ENCODE measurements at places on chromosomes 1 and 21.

- DNase-seq, result no peak
Measured at GRCh38 chr1:18148461-18148860, 40.9 kb downstream of the IGSF21 start.

DNA sequence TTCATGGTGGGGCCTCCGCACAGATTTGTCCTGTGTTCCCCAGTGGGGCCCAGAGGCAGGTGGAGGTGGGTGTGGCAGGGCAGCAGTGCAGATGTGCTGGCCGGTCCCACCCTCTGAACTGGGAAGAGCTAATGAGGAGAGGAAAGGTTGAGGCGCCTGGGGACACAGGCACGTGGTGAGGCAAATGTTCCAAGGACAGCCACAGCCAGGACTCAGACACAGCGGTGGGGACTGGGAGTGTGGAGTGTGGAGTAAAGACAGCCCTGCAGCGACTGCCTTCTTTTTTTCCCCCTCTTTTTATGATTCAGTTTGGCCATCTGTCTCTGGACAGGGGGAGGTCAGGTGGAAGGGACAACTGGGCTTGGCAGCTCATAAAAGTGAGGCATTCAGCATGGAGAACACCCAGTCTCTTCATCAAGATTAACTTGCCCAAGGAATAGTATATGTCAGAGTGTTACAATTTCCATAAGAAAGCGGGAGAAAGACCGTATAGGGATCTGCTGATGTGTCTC lies 104.2 kb upstream of the GCLM start:
- DNase-seq, result no peak

GRCh38 chr1:84997667-84998600 lies 1.0 kb upstream of the MCOLN2 start:
- DNase-seq, result no peak

GRCh38 chr1:7781923-7782495 lies 2.1 kb upstream of the PER3 start:
- no peak for DNase-seq

DNA sequence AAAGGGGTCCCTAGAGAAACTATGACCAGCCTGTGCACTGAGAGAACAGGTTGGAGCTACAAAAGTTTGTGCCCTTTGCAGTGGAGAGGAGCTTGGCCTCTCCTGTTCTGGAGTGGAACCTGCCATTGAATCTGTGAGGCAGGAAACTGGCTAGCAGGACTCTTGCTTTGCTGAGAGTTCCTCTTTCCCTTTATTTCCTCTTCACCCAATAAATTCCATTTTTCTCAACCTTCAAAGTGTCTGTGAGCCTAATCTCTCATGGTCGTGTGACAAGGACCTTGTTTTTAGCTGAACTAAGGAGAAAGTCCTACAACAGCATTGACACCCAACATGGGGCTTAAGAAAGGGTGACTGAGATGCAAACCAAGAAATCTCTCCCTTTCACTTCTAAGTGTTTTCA lies 42.7 kb upstream of the FASLG start:
- DNase-seq, result no peak

DNA sequence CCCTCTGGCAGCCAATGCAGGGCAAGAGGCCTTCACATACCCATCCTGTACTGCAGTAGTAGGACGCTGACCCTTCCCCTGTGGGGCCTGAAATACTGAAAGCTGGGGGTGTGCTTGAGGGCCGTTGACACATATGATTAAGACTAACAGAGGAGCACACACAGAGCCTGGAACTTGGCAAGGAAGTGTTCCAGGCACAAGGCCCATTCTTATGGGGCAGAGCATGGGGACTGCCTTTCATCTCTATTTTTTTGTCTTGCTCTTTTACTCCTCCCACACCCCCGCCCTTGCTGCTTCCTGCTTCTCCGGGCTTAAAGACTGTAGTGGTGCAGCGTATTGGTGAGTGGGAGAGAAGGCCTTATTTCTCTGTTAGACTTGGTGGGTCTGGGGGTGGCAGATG lies 137.4 kb downstream of the BACH1 start:
- DNase-seq, result no peak

DNA sequence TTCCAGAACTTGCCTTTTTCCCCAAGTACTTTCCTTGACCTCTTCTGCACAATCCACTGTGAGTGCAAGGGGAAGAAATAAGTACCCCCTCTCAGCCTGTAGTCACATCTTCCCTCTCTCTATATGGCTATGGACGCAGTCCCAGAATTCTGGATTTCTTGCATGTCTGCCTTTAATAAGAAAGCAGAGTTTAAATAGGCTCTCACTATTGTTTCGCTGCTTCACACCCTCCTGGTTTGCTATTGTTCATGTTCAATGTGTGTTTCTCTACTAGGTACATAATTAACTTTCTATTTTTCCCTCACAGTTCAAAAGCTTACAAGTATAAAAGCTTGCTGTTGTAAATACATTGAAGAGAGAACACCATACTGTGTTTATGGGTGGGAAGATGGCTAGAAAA lies 181.5 kb upstream of the C1orf105 start:
- no peak for DNase-seq

DNA sequence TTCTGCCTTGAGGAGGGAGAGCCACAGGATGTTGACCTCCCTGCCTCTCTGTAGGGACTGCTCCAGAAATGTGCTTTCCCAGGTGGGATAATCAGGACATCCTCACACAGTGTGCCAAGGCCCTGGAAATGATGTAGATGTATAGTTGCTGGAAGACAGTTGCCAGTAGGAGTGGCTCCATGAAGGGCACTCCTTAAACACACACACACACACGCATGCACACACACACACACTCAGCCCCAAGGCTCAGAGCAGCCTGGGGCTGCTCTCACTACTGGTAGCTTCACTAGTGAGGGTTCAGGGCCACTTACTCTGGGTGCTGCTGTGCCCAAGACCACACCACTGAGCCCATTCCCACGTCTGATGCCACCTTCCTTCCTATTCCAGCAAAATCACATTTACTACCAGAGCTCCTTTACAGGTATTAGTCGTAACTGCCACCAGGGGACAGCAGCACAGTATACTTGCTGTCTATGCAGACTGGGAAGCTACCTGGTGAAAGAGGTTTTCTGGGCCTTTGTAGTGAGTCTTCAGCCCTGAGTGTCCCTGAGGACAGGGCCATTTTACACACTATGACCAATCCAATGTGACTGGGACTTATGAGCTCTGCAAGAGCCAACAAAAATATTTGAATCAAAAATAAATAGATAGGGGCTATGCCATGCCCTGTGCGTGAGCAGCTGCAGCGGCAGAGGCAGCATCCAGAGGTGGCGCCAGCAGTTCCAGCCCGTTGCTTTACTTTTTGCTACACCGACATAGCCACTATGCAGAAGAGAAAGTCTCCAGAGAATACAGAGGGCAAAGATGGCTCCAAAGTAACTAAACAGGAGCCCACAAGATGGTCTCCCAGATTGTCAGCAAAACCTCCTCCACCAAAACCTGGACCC lies 15.0 kb downstream of the CRNN start:
- DNase-seq, result no peak

DNA sequence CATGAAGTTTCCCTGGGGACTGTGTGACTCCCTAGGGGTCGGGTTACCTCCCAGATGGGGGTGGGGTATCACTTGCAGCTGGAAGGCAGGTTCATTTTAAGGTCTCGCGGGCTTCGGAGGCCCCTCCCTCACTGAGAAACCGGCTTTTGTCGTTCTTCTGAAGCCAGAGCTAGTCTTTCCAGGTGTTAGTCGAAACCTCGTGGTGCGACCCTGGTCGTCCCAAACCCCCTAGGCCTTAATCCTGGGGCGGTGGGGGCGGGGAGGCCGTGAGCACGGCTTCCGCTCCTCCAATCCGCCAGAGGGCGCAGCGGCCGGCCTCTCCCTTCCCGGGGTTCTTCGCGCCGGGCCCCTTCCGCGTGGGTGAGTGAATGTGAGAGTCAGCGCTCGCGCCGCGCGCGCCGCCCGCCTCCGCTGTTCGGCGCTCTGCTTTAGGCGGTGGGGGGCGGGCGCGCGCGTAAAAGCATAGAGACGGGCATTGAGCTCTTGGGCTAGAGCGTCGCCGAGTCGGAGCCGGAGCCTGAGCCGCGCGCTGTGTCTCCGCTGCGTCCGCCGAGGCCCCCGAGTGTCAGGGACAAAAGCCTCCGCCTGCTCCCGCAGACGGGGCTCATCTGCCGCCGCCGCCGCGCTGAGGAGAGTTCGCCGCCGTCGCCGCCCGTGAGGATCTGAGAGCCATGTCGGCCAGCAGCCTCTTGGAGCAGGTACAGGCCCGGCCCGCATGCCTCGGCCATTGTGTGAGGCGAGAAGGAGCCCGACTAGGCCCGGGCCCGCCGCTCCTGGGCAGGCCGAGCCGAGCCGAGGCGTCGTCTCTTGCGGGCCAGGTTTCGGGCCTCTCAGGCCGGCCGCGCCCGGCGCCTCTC lies at the start of gene YTHDF2:
Gene YTHDF2 (plus strand): TSS at position 491 of the 857 bp plus-strand sequence. CDS start 181 bp downstream, at position 672.
- peak; percentile 96 for DNase-seq

- no peak for DNase-seq
Measured at GRCh38 chr1:11800756-11801433, 4.9 kb downstream of the MTHFR start.

DNA sequence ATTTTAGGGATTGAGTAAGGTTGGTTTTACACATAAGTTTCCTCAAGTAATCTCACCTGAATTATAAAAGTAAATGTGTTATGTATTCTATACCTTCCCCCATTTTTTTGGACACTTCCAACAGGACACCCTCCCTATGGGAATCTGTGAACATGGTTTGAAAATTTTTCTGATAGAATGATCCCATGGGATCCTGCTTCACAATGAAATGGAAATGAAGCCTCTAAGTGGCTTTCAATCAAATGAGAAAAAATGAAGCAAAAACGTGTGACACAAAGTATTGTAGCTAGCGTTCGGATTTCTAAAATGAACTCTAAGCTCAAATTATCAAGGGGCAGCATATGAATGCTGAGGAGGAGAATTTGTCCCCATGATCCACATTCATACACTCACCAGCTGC lies 1006.8 kb downstream of the ADGRL2 start:
- no peak for DNase-seq

DNA sequence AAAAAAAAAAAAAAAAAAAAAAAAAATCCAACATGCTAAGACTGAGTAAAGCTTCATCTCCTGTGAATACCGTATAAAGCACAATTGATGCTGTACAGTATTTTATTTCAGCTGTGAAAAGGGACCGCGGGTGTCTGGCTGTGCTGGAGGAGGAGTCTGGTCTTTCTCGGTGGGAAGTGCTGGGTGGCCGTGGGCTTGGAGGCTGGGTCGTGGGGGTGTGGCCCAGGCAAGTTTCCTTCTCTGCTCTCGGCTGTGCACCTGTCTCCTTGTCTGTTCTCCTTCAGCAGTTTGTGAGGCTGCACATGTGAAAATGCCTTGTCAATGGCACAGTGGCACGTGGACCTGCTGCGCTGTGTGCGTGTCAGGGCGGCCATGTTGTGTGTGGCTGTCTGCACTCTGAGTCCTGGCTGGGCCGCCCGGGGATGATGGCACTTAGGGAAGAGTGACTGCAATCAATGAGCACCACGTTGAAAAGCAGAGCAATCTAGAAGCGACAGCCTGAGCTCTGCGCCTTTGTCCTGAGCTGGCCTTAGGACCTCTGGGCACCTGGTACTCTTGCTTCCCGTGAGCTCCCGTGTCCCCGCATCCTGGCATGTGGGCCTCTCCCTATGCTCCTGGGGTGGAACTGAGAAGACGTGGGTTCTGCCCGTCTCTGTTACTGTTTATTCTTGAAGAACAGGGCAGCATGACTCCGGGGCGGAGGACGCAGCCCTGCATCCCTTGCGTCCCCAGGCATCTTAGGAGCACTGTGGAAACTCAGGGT lies 14.5 kb downstream of the AGPAT3 start:
- DNase-seq, result no peak

DNA sequence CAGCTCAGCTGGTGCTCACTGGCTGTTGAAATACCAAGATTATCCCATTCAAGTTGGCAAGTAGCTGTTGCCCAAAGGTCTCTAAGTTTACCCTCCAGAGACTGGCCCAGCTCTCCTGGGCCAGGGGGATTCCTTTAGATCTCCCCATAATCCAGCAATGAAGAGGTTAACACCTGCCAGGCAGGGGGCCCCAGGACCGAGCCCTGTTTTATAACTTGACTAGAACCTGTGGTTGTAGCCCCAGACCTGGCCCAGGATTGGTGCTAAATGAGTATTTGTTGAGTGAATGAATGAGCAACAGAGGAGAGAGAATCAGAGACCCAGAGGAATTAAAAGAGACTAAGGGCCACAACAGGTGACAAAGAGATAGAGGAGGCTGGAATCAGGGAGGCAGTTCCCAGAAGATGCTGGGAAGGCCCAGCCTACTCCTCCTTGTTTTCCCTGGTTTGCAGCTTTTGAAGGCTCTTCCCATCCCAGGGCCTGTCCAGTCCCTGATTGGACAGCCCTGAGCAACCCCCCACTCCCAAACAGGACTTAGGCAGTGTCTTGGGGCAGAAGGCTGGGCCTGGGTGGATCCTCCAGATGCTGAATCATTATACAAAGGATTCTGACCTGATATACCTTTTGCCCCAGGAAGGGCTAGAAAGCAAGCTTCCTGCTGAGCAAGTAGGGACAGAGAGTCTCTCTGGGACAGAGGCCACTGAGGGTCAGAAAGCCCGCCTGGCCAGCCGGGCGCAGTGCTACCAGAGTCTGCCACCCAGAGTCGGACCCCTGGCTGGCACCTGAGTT lies 2.4 kb upstream of the RHBG start:
- no peak for DNase-seq

DNA sequence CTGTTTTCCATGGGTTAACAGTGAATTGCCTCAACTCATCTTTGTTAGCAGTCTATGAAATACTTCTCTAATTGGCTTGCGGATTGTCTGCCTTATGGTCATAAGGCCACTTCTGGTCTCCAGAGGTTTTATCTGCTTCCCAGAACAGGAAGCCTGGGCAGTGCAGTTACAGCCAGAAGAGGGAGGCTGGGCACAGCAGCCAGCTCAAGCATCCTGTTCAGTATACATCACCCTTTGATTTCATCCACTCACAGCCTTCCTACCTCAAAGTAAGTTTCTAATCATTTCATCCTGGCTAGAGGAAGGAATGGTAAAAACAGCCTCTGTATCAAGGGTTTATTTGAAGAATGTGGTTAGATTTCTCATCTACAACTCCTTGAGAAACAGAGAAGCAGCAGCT lies 311.5 kb upstream of the DEPDC1 start:
- no peak for DNase-seq

DNA sequence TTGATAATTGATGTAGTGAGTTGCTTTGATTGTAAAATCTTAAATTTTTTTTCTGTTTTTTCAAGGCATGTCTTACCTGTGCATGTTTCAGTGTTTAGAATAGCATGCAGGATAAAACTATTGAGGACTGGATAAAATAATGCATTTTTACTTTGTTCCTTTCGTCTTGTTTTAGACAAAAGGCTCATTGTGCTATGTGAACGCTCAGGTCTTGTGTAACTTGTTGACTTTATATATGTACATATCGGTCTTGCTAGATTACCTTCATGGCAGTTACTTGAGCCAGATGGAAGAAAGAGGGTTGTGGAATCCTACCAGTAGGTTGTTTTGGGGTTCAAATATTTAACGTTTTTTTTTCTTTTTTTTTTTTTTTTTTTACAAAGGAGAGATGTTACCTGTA lies 7.0 kb downstream of the NFIA start:
- DNase-seq, result no peak
